ENCODE measurements at places on chromosomes 12 and 14.
A peak's percentile ranks its signal among the peaks of the same experiment; 100 is the strongest.

GRCh38 chr14:97113339-97113738 is 316.2 kb downstream of the VRK1 start:
- DNase-seq: no peak

DNA sequence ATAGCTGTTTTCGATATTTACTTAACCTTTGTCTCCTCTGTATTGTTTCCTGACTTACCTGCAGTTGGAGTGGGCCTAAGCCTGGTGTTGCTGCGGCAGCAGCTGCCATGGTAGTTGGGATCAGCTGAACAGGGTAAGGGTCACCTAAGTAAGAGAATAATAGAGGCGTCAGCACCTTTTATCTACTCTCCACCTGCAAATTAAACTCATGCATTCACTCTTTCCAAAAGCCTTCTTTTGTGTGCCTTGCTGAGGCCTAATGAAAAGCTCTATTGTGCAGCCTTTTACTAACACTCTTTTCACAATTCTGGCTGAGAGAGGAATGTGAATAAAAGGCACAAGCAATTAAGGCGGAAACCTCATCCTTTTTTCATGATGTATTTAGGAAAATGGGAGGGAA is 308.7 kb downstream of the SOX5 start:
- DNase-seq: no peak

- DNase-seq: no peak
Observed at GRCh38 chr12:1927751-1928351, 9.4 kb upstream of the CACNA2D4 start.

DNA sequence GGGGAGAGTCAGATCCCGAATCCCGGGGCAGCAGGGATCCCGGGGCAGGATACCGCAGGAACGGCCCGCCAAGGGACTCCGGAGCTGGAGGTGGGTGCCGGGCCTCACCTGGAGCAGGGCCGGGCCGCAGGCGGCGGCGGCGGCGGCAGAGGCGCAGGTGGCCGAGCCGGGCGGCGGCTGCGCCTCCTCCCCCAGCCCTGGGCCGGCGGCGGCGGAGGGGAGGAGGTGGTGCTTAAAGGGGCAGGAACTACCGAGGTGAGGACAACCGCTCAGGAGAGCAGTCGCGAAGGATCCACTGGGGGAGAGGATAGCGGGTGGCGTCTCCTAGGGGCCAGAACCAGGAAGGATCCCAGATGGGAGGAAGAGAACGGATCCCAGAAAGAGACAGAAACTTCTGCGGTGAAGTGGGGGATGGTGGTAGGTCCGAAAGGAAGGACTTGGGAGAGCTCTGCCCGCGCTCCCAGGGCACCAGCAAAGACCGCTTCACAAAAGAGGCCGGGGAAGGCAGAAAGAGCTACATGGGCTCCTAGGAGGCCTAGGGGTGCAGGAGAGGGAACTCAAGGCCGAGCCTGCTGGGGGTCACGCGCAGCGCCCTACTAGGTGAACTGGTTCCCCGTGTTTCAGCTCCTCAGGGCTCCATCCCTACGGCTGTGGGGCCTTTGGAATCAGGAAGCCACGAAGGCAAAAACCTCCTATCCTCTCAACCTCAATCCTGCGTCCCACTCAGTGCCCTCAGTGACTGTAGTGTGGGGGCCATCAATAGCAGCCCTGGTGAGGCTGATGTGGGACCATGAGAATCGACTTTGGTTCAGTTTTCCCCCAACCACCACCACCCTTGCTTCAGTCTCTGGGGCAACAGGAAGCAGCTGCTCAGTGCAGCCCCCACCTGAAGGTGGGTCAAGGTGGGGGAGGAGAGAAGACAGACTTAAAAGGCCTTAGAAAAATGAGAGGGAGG is 5.0 kb upstream of the BAZ2A start:
- peak; percentile 96 for DNase-seq

DNA sequence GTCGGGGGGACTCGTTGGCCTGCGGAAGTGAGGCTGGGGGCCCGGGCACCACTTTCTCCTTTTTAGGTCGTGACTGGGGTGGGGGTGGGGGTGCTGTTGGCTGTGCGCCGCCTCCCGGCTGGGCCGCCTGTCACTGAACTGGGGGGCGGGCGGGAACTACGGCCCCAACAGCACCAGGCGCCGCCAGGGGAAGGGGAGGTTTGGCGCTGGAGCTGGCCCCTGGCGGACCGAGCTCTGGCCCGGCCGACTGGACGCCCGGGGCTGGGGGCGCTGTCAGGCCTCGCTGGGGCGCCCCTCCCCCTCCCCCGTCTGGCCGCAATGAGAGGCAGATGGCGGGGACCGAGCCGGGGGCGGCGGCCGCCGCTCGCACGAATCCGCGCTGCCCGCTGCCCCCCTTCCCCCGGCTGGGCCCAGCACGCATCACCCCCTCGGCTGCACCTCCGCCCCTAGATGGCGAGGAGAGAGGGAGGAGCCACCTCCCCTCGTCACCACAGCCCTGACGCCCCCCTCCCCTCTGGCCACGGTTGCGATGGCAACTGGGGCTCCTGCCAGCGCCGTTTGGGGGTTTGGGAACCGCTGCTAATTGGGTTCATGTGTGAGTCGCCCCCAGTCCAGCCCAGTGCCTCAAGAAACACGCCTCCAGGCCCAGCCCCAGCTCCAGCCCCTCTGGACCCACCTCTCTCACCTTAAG is 723 bp downstream of the NFATC4 start:
- peak; percentile 97 for DNase-seq
